ENCODE measurements at places on chromosomes 16 and 17.

DNA sequence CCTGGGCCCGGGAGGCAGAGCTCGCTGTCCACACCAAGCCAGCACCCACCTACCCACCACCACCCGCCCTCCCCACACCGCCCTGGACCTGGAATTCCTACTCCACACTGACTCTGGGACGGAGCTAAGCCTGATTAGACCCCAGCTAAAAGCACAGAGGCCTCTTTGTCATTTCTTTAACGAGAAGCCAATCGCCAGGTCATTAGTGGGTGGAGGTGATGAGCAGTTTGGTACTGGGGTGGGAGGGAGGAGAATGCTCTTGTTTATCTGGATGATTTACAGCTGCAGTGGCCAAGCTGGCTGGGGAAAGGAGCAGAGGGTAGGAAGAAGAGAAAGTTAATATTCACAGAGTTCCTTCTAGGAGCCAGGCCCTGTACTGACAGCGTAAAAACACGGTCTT, 6.0 kb upstream of the BHLHA9 start:
- DNase-seq = no peak

DNA sequence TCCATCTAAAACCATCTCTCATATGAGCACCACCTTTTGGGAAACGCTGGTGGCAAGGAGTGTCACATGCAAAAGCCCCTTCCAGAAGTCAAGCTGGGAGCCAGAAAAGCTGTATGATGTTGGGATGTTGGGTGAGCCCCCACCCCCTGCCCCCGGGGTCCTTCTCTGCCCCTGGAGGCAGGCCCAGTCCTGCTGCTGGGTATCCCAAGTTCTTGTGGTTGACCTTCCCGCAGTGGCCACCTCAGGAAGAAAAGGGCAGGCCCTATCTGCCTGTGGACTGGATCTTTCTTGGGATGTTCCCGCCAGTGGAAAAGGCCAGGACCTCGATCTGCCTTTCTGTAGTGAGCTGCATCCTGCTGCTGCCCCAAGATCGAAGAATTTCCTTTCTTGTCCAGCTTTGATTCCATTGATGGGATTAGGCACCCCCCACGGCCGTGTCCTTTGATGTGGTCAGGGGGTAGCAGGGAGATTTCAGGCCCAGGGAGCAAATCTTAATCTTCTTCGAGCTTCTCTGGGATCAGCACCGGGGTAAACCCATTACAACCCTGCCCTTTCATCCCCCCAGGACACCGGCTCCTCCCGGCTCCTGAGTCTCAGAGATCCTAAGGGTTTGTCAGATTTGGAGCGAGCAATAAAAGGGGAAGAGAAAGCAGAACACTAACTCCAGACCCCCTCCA, 165.6 kb downstream of the RAB11FIP4 start:
- DNase-seq = no peak

DNA sequence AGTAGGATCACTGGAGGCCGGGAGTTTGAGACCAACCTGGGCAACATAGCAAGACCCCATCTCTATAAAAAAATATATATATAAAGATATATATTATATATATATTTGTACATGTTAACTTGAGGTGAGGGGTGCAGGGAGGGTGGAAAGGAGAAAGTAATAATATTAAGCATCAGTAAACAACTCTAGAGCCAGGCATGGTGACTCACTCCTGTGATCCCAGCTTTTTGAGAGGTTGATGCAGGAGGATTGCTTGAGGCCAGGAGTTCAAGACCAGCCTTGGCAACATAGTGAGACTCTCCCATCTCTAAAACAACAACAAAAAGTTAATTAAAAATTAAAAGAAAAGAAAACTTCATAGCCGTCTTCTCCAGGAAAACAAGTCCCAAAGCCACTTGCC, 61.7 kb upstream of the SMURF2 start:
- DNase-seq = no peak

DNA sequence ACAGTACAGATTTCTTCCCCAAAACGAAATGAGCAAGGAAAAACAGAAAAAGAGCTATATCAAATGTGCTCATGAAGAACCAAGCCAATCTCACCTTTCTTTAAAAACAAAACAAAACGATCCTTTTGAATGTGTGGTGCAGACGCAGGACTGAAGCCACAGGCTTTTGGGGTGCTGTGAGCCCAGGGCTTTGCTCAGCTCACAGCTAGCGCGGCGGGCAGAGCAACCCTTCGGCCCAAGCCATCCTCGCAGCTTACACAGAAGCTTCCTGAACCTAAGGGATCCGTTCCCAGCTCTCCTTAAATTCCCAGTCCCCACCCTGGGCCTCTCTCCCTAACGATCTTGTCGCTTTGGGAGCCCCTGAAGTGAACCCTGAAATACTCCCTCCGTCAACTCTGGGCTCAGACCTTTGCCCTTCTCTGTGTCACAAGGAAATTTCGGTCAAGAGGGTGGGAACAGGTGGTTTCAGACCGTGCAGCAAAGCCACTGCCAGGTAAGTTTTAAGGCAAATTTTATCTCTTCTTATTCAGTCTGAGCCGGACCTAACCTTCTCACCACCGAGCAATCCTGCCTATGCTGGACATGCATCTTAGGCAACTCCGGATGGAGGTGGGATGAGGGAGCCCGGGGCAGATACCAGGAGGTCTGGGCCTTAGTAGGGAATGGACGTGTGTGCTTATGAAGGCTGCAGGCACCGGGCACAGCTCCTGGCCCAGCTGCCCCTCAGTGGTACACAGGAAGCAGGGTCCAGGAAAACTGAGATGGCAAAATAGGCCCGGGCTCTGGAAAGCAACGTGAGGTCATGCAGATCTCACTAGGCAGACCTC, 52.0 kb downstream of the COTL1 start:
- no peak for DNase-seq

GRCh38 chr16:88700636-88701482, 5.3 kb downstream of the RNF166 start:
- DNase-seq = peak; percentile 58

DNA sequence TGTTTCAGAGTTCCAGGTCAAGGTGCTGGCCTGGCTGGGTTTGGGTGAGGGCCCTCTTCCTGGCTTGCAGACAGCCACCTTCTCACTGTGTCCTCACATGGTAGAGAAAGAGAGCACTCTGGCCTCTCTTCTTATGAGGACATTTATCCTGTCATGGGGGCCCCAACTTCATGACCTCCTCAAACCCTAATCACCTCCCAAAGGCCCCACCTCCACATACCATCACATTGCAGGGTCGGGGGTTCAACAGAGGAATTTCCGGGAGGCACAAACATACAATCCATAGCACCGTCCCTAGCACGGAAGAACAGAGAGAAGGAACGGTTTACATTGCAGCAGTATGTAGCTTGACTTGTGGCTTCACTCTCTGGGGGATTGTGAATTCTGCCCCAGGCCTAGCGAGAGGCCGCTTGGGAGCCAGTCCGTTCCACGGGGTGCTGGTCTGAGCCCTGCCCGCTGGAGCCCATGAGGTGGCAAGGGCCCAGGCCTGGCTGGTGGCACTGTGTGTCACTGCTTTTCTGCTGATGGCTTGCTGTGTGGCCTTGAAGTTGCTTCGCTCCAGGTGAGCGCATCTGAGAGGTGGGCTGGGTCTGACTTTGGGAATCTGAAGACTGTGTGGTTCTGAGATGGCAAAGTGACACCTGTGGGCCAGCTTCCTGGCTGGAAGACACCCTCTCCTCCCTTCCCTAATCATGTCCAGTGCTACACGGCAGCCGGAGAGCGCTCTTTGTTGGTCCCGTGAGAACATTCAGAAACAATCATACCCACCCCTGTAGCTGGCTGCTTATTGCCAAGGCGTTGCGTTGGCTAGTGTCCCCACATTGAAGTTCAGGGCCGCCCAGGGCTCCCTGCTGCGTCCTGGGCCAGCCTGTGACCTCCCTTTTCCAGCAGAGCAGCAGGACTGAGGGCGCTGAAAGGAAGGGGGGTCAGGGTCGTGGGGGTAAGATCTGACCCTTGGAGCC, 98.3 kb downstream of the CMIP start:
- DNase-seq = no peak

GRCh38 chr17:4597975-4598374, 13.6 kb downstream of the SMTNL2 start:
- DNase-seq = no peak

GRCh38 chr16:85607796-85608514, 5.2 kb upstream of the GSE1 start:
- no peak for DNase-seq

DNA sequence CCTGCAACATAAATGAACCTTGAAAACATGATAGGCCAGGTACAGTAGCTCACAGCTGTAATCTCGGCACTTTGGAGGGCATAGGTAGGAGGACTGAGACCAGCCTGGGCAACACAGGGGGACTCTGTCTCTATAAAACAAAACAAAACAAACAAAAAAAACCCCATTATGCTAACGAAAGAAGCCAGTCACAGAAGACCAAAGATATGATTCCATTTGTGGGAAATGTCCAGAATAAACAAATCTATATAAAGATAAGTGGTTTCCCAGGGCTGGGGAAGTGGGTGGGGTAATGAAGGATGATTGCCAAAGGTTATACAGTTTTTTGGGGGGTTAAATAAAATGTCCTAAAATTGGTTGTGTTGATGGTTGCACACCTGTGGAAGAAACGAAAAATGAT, 36.5 kb upstream of the SIAH1 start:
- no peak for DNase-seq

- no peak for DNase-seq
Observed at GRCh38 chr17:30433514-30433913, 43.7 kb upstream of the GOSR1 start.

- DNase-seq = peak; percentile 25
Observed at GRCh38 chr16:2584729-2585650, 47.2 kb downstream of the PDPK1 start.

GRCh38 chr16:28001642-28002041, 61.9 kb downstream of the GSG1L start:
- no peak for DNase-seq

DNA sequence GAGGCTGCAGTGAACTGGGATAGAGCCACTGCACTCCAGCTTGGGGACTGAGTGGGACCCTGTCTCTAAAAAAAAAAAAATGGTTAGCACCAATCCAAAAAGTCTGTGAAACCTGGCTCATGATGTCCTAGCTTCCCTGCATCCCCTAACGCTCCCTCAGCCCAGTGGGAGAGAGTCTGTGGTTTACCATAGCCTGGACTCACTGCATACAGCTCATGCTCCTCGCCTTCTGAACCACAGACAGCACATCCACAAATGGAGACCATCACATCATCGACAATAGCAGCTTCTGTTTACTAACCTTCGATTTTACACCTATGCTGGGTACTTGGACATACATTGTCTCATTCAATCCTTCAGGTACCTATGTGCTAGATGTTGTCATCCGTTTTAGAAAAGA, 43.6 kb downstream of the NLRC5 start:
- no peak for DNase-seq

GRCh38 chr17:74199306-74200092, 4.0 kb upstream of the RPL38 start:
- peak; percentile 50 for DNase-seq

DNA sequence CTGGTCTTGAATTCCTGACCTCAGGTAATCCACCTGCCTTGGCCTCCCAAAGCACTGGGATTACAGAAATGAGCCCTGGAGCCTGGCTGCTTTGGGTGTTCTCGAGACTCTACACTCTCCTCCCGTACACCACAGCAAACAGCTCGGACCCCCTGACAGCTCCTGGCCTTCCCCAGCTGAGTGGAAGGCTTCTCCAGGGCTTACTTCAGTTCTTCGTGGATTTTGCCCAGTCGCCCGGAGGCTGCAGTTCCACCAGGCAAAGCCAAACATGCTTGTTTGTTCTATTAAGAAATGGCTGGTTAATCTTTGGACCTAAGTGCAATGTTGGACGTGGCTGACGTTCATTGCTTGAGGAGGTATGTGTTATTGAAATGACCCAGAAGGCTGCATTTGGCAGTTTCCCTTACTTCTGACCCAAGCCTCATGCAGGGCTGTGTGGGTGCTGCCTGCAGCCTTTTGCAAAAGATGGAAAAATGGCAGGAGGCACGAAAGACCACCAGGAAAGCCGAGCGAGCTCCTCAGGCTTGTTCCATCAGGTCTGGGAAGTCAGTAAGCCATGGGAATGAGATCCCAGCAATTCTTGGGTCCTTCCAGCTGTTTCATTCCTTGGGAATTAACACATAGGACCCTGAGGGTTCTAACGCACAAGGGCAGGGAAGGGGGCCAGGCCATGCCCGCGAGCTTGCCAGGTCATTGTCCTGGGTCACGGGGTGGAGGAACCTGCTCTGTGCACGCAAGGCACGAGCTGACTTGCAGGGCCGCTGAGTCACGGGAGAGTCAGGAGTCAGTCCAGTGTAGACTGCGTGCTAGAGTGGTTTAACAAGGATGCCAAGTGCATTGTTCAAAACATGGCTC, 23.9 kb upstream of the KLHDC4 start:
- DNase-seq = no peak

GRCh38 chr17:79085154-79085920, 10.7 kb downstream of the ENGASE start:
- no peak for DNase-seq

Data from hippocampal formation (tissue), 2 donors.